ENCODE measurements at places on chromosomes 1 and 21.

GRCh38 chr21:15063081-15063813 lies 1.6 kb downstream of the NRIP1 start:
- no peak for DNase-seq

GRCh38 chr1:164337394-164337793 lies 221.6 kb upstream of the PBX1 start:
- no peak for DNase-seq

- DNase-seq, result no peak
Measured at GRCh38 chr21:43727519-43728153, 8.7 kb downstream of the PDXK start.

- no peak for DNase-seq
Measured at GRCh38 chr1:39086386-39086785, 60.2 kb downstream of the NDUFS5 start.

GRCh38 chr21:33685613-33686197 lies 43.4 kb downstream of the ITSN1 start:
- peak; percentile 18 for DNase-seq

- no peak for DNase-seq
Measured at GRCh38 chr1:228918335-228918734, 183.1 kb downstream of the RHOU start.

DNA sequence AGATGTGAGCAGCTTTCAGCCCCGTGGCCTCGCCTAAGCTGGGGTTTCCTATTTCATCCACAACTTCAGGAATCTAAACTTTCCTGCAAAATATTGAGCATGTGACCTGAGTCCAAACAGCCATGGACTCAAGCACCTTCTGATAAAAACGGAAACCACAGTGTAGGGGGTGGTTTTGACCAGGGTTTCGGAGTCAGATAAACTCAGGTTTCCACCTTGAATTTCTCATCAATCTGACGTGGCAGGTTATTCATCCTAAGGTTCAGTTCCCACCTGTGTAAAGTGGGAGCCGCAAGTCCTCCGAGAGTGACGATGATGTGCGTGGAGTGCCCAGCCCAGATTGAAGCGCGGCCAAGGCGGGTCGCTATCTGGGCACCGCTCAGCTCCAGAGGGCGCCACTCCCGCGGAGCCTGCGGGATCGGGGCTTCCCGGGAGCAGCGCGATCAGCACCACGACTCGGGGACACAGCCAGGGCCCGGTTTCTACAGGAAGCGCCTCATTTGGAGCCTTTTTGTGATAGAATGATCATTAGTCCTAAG lies 871 bp upstream of the ETS2 start:
- DNase-seq, result no peak

DNA sequence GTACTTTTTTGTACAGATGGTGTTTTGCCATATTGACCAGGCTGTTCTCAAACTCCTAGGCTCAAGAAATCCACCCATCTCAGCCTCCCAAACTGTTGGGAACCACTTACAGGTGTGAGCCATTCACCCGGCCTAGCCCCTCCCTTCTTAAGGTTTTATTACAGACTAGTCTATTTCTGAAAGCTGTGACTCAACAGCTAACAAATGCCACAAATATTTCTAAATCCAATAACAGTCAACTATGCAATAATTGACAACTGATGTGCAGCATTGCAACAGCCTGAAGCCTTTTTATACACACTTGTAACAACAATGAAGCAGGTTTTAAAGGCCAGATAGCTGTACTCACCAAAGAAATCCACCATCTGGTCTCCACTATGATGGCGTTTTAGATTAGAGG lies 51.4 kb downstream of the GRIK1 start:
- no peak for DNase-seq

GRCh38 chr1:66433611-66434010 lies 100.3 kb upstream of the SGIP1 start:
- DNase-seq, result no peak

GRCh38 chr1:178928976-178929375 lies 58.1 kb upstream of the ANGPTL1 start:
- no peak for DNase-seq

GRCh38 chr1:201686714-201687455 lies 142.1 kb upstream of the IPO9 start:
- no peak for DNase-seq

GRCh38 chr21:33362044-33362555 lies 37.3 kb downstream of the IFNAR1 start:
- no peak for DNase-seq

DNA sequence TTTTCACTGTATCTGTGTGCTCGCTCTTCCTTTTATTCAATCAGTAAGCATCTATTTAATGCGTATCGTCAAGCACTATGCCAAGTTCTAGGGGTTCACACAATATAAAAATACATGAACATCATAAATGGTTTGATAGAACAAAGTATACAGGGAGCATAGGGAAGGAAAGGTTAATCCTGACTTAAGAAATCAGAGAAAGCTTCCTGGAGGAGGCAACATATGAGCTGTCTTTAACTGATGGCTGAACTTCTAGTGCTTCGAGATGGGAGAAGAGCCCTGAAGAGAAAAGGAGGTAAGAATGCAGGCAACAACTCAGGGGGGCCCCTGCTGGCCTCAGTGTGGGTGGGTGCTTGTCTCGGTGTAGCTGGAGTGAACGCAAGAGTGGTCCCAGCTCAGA lies 63.6 kb upstream of the GALNT2 start:
- no peak for DNase-seq

DNA sequence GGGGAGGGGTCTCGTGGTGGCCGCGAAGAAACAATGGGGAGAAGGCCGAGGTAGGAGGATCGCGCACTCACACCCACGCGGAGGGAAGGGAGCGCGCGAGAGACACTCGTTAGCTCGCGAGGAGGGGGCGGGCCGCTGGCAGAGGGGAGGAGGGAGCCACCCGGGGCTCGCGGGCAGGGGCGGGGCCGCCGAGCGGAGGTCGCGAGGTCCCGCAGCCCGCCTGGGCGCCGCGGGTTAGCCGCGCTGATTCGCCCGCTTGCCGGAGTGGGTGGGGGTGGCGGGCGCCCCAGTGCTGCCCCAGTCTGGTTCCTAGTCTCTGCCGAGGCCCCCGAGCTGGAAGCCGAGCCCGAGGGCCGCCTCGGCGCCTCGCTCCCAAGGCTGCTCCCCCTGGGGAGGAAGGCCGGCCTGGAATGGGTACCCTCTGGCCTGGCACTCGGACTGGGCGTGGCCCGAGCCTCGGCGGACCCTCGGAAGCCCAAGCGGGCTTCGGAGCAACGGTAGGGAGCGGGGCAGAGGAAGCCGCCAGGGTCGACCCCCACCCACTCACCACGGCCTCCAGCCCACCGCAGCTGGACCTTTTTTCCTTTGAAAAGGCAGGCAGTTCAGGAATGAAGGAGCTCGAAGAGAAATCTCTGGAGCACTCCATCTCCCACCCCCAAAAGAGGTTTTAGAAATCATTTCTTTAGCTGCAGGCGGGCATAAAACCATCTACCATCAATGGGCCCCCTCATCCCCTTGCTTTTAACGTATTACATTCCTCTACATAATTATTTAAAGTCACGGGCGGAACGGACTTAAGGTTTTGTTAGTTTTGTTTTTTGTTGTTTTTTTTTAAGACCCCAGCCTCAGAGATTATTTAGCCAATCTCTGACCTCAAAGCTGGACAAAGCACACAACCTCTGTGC lies 722 bp upstream of the TUT4 start:
- peak; percentile 71 for DNase-seq

DNA sequence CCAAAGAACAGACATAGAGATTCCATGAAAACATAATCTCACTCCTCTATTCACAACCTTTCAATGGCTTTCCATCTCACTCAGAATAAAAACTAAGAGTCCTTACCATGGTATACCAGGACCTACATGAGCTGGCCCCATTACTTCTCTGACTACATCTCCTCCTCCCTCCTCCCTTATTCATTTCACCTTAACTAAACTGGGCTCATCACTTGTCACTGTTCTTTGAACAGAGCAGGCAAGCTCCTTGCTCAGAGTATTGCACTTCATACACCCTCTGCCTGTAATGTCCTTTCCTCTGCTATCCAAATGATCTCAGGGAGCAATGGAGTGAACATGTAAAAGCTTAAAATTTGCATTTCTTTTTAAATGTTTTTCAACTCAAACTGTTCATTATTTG lies 142.0 kb downstream of the MRPL39 start:
- DNase-seq, result no peak
